ENCODE measurements at places on chromosomes 4 and X.

GRCh38 chr4:75844151-75844662, 58.0 kb downstream of the PPEF2 start:
- DNase-seq: no peak

GRCh38 chr4:174749091-174749490, 80.0 kb downstream of the GLRA3 start:
- no peak for DNase-seq

- peak; percentile 44 for DNase-seq
Measured at GRCh38 chrX:21354725-21355124, 19.5 kb upstream of the CNKSR2 start.

- no peak for DNase-seq
Measured at GRCh38 chr4:94944726-94945125, 187.0 kb downstream of the BMPR1B start.

- DNase-seq: no peak
Measured at GRCh38 chr4:26151615-26152014, 169.2 kb upstream of the RBPJ start.

GRCh38 chr4:26130173-26130572, 190.6 kb upstream of the RBPJ start:
- DNase-seq: no peak

GRCh38 chrX:118536204-118536603, 40.6 kb downstream of the DOCK11 start:
- no peak for DNase-seq

DNA sequence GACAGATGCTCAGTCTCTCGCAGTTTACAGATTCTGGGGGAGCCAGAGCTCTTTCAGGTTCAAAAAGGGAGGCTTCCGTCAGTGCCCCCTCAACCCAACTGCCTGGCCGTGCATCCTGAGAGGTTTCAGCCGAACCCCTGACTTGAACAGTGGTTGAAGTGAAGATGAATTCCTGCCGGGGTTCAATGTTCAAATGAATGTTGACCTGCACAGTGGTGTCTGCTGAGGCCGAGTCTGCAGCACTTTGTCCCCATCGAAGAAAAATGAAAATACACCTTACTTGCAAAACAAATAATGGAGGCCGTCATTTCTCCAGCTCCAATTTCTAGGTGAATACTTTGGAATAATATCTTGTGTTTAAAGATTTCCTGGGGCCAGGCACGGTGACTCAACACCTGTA, 33.7 kb downstream of the GYG2 start:
- no peak for DNase-seq

DNA sequence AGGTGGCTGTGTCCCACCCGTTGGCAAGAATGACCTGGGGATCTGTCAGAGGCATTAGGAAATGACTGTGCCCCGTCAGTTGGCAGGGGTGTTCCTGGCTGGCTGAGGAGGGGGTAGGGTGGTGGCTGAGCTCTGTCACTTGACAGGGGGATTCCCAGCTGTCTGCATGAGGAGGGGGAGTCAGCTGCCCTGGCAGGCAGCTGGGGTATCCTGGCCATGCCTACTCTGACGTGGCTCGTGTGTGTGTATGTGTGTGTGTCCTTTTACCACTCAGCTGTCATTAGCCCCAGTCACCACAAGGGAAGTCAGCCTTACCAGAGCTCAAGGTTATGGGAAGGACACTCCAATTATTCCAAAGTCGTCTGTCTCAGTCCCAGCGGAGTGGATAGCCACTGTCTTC, 93.2 kb downstream of the EFNB1 start:
- no peak for DNase-seq

GRCh38 chr4:74262522-74262921, 45.7 kb upstream of the EPGN start:
- DNase-seq: no peak

- no peak for DNase-seq
Measured at GRCh38 chr4:55018521-55018920, 106.9 kb downstream of the KDR start.

GRCh38 chr4:89363786-89364185, 56.2 kb upstream of the GPRIN3 start:
- no peak for DNase-seq

GRCh38 chr4:15104825-15105224, 102.5 kb downstream of the CPEB2 start:
- no peak for DNase-seq

- no peak for DNase-seq
Measured at GRCh38 chr4:6009452-6009851, 8.8 kb downstream of the C4orf50 start.

DNA sequence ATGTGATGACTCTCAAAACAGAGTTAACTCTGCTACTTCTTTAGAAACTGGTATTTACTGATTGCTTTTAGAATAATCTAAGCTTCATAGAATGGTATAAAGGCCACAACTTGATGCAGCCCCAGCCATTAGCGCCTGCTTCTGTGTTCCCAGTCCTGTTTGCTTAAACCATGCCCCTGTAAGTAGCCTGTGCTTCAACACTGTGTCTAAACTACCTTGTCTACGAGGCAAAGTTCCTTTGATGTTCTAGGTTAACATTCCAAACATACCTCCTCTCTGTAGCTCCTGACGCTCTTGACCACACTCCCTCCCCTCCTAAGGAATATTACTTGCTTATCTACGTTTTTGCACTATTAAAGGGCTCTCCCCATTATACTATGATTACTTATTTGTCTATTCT, 352.5 kb upstream of the ADGRL3 start:
- DNase-seq: no peak

GRCh38 chr4:10959586-10959985, 275.0 kb upstream of the CLNK start:
- no peak for DNase-seq

GRCh38 chr4:46889410-46889809, 19.6 kb downstream of the COX7B2 start:
- no peak for DNase-seq

DNA sequence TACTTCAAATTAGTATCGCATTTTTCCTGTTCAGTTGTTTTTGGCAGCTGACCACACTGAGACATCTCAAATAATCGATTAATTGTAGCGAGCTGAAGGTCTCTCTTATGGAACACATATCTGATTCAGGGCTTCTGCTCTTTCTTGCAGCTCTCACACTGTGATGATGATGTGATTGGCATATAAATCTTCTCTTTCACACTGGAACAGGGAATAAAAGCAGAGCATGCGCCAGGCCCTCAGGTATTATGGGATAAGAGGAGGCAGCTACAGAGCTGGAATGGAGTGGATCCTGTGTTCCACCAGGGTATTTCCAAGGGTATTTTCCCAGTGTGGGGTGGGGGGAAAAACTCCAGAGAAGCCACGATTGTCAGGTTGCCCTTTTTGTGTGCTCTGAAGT, 265.4 kb upstream of the CASK start:
- no peak for DNase-seq

DNA sequence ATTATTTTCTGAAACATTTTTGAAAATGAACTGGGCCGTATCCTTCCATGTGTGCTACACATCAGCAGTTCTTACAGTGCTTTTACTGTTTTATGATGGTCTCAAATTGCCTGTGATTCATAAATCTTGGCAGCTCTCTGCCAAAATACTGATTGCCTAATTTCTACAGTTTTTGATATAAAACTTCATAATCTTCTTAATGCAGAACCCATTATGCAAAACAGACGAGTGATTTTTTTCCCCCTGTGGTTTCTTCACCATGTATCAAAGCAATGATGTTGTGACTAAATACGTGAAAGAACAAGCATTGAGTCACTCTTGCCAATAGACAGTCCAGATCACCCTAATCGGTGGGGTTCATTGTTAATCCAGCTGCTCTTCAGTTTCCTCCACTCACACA, 156.4 kb upstream of the WDR1 start:
- DNase-seq: no peak

- peak; percentile 4 for DNase-seq
Measured at GRCh38 chr4:11719879-11720278, 291.2 kb upstream of the HS3ST1 start.

DNA sequence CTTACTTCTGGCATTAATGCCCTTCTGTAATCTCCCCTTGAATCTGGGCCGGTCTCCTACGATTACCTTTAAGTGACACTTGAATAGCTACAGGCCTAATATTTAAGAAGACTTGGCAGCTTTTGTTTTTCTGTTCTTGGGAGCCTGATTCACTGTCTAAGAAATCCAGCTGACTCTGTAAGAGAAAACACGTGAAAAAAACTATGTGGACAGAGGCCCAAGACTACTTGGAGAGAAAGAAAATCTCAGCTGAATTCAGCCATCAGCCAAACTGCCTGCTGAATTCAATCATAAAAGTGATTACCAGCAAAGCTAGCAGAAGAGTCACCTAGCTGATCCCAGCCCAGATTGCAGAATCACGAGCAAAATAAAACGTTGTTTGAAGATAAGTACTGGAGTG, 521.2 kb downstream of the MID1IP1 start:
- DNase-seq: peak; percentile 74

GRCh38 chr4:78179196-78179595, 122.1 kb downstream of the FRAS1 start:
- no peak for DNase-seq

DNA sequence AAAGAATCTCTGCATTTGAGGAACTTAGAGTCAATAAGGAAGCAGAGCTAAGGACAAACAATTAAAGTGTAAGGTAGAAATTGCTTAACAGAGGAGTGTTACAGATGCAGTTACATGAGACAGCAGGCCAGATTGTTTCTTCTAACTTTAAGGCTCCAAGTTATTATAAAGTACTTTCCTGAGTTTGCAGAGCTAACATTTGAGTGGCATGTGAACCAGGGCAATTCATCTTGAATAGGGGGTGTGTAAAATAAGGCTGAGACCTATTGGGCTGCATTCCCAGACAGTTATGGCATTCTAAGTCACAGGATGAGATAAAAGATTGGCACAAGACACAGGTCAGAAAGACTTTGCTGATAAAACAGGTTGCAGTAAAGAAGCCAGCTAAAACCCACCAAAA, 7.6 kb upstream of the LNX1 start:
- DNase-seq: no peak

DNA sequence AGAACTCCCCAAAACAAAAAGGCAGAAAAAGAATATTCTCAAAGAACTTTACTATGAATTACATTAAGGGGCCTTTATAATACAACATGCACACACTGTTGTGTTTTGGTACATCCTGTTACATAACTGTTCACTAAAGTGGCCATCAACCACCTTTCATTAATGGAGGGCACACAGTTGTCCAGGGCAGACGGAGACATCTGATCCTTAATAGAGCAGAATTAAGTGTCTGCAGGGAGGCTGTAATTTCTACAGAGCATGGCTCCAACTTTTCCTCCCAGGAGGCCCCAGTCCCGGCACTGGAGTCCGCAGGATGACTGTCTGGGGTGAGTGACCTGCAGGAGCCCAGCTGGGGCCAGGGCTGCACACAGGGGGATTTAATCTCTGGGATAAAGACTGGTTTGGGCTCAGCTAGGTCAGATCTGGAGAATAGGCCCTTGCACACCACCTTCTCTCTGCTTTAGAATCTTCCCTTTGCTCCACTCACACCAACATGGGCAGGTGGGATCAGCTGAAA, 233.4 kb downstream of the MAML3 start:
- DNase-seq: no peak

- no peak for DNase-seq
Measured at GRCh38 chr4:151809716-151810115, 48.9 kb upstream of the GATB start.

- DNase-seq: no peak
Measured at GRCh38 chr4:177005674-177006230, 213.0 kb upstream of the VEGFC start.

DNA sequence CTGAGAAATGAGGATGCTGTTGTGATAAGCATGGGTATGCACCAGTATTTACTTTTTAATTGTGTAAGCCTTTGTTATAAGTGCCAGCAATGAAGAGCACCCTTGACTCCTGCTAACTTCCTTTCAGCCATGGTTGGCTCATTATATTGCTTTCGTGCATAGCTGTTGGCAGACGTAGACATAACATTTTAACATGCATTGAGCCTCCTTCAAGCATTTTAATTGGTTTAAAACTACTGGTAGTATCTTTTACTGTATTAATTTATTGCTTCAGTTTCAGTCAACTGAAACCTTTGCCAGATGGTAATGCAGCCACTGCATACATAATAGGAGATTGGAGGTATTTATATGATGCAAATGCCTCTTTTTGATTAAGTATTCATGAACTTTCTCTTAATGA, 1285.4 kb downstream of the PCDH18 start:
- peak; percentile 79 for DNase-seq

DNA sequence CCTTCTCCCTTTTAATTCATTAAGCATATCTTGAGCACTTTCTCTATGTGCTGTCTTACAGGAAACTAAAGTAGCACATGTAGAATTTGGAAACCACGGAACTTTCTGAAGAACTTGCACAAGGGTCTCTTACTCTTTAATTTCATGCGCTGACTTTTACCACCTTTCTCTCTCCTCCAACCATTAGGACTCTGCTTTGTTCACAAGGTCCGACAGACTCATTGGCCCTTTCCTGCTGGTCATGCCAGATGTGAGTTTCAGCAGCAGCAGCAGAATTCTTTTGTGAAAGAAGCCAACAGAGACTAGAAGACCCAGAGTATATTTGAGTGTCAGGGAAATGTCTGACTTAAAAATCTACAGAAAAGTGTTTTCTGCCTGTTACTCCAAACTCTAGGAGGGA, 207.1 kb downstream of the GUCY2F start:
- DNase-seq: no peak

All from NCI-H524 (cell line).